Renal cortical epithelial cell (primary cell): ENCODE measurements at places on chromosomes 11 and 22. TPM values are rescaled to one million over a fixed set of nuclear protein-coding genes. Genes with fewer than 3 reads are reported as not detected.

MPEG1 gene
- total RNA-seq: not detected in 2 replicates

DNA sequence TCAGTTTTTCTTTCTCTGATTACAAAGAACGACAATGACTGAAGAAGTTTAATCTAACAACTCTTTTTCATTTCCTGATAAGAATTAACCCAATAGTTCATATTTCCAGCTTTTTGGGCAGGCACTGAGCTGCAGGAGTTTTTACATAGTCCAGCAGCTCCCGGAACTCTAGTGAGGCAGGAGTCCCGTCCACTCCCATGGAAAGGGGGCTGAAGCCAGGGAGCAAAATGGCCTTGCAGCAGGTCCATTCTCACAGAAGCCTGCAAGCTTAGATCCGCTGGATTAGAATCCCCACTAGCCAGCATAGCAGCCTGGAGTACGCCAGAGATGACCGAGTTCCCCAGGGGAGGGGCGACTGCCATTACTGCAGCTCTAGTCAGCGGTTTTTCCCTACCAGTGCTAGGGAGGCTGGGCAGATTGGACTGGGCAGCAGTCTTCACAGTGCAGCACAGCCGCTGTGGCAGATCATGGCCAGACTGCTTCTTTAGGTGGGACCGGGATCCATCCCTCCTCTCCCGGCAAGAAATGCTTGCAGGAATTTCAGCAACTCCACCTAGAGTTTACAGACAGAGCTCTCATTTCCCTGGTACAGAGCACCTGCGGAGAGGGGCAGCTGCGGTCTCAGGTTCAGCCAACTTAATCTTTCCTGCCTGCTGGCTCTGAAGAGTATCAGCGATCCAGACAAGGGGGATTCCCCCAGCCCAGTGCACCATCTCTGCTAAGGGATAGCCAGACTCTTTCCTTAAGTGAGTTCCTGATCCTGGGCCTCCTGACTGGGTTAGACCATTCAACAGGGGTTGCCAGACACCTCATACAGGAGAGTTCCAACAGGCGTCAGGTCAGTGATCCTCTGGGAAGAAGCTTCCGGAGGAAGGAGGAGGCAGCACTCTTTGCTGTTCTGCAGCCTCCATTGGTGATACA, 742 bp upstream of the CASP4 start:
- peak; percentile 16 for DNase-seq

WBP2NL gene
- 0.17 and 1.1 TPM in 2 replicates for total RNA-seq

- no peak for DNase-seq
Observed at GRCh38 chr22:27896245-27896644, 22.8 kb downstream of the PITPNB start.

DNA sequence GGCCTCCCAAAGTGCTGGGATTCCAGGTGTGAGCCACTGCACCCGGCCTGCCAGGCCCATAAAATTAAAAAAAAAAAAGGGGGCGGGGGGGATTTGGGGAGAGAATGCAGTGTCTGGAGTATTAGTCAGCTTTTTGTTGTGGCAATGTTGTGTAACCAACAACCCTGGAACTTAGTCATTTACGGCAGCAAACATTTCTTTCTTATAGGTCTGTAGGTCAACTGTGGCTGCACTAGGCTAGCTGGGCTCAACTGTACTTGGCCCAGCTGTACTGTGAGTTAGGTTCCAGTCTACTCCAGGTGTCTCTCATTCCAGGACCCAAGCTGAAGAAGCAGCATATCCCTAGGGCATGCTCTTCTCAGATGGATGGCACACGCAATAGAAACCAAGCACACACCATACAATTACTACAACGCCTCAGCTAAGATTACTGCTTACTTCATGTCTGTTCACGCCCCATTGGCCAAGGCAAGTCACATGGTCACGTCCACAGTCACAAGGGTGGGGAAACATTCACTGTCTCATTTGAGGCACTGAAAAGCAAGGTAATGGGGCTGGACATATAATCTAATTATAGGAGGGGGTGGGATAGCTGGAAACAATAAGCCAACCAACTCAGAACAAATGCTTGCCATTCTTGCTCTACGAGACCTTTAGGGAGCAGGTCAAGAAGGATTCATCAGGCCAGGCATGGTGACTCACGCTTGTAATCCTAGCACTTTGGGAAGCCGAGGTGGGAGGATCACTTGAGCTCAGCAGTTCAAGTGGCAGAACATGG, 10.4 kb upstream of the SPINDOC start:
- peak; percentile 92 for DNase-seq

XRCC6 gene
- 320 and 484 TPM in 2 replicates for total RNA-seq

GRCh38 chr11:63769042-63769713, 603 bp upstream of the ZFTA start:
- no peak for DNase-seq

DNA sequence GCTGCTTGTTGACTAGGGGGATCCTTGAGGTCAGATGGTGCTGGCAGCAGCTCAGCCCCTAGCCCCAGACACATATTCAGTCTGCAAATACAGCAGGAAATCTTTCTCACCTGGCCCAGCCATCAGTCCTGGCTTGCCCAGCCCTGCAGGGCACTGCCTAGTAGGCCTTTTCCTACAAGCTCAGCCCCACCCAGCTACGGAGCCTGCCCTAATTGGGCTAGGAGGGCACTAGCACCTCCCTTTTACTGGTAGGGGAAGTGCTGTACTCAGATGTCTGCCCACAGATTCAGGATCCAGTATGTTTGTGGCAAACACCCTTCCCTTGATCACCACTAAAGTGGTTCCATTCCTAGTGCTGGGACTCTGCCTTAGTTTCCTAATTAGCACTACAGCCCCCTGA, 257.1 kb upstream of the CADM1 start:
- DNase-seq: no peak

- no peak for DNase-seq
Observed at GRCh38 chr11:65777821-65778361, 2.9 kb downstream of the AP5B1 start.

- no peak for DNase-seq
Observed at GRCh38 chr22:45029501-45029900, 19.7 kb upstream of the PHF21B start.

DNA sequence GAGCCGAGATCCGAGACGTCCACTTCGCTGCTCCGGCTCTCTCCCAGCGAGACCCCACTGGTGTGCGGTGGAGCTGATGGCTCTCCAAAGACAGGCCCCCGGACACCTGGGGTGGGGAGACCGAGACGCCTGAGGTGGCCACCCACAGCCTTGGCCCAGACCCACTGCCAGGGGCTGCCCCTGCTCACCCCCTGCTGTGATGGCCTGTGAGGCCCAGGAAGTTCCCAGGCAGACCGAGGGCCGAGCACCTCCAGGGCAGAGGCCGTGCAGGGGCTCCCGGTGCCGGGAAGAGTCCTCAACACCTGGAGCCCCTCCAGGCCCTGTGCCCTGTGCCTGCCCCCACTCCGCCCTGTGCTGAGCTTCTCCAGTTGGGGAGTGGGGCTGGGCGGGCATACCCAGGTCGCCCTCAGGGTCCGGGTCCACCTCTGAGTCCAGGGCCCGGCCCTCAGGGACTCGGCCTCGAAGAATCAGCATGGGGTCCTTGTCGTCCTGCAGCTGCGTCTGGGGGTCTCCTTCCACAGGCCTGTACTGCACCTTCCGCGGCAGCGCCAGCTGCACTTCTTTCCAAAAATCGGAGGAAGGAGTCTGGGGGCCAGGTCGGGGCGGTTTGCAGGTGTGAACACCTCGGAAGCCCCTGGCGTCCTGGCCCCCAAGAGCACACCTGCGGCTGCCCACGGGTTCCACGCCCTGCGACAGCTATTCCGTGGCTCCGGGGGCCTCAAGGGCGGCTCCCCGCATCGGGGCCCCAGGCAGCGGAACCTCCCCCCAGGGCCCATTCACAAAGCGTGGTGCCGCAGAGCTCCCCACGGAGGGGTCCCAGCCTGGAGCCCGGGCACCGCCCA, 8.6 kb downstream of the SIGIRR start:
- no peak for DNase-seq

- DNase-seq: peak; percentile 93
Observed at GRCh38 chr22:30205281-30206115, 41.1 kb downstream of the LIF start.

OR2AT4 gene
- under 0.01 TPM in 1 of 2 replicates, not detected in the other for total RNA-seq

DNA sequence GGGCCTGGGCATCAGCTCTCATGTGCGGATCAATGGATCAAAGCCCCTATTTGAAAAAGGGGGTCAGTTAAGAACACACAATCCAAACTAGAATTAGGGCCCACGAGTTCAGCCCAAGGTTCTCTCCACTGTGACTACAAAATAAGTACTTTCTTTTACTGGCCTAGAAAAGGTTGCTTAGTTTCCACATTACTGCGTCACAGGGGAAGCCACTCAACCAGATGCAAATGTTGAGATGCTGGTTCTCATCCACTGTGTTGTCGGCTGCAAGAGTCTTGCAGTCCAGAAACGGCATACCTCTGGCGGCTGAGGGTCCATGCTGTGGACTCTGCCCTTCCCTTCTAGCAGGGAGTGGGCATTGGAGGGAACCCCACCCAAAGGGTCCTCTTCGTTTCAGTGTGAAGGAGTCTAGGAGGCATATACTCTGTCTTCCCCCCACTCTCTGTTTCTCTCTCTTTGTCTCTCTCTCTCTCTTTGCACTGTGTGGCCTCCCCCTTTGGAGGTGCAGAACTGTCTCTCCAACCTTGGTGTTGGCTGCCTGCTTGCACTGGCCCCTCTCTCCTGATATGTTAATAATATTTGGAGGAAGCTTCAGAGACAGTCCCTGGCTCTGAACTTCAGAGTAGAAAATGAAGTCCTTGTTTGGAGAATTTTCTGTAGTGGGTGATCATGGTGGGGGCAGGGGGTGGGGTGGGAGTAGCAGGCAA, 99.0 kb upstream of the NNMT start:
- no peak for DNase-seq

RFPL3 gene
- not detected in 2 replicates for total RNA-seq

HTR3A gene
- total RNA-seq: 0.35 TPM in 2 replicates

DNA sequence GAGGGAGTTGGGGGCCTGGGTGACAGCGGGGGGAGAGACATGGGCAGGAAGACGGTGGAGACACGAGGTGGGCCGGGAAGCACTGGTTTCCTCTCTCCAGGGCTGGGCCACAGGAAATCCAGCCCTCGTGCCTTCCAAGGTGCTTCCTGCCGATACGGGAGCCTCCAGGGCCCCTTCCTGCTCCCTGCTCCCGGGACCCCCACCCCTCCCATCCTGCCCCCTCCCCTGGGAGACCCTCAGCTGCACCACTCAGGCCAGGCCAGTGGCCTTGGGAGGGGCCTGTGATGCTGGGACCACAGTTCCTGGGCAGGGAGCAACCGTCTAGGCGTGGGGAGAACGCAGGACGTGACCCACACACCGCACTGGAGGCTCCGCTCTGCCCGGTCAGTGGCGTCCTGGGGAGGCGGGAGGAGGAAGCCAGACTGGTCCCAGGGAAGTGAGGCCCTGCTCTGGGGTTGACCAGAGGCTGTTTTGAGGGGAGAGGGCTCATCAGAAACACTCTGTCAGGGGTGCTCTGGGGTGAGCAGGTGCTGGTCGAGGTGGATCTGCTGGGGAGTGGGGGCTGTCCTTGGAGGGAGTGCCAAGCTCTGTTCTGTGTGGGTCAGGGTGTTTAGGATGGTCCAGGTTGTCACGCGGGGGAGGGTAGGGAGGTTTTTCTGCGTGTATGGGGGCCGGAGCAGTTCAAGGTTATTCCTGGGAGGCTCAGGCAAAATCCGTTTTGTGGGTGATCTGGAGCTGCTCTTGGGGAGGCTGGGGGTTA, at the start of gene SHANK3:
SHANK3 (plus strand) TSS at position 353 of the 760 bp plus-strand sequence.
- DNase-seq: no peak

GRCh38 chr11:17268902-17269301, 7.6 kb upstream of the NUCB2 start:
- DNase-seq: no peak

GRCh38 chr11:71450507-71450906, 2.3 kb upstream of the DHCR7 start:
- DNase-seq: no peak

DNA sequence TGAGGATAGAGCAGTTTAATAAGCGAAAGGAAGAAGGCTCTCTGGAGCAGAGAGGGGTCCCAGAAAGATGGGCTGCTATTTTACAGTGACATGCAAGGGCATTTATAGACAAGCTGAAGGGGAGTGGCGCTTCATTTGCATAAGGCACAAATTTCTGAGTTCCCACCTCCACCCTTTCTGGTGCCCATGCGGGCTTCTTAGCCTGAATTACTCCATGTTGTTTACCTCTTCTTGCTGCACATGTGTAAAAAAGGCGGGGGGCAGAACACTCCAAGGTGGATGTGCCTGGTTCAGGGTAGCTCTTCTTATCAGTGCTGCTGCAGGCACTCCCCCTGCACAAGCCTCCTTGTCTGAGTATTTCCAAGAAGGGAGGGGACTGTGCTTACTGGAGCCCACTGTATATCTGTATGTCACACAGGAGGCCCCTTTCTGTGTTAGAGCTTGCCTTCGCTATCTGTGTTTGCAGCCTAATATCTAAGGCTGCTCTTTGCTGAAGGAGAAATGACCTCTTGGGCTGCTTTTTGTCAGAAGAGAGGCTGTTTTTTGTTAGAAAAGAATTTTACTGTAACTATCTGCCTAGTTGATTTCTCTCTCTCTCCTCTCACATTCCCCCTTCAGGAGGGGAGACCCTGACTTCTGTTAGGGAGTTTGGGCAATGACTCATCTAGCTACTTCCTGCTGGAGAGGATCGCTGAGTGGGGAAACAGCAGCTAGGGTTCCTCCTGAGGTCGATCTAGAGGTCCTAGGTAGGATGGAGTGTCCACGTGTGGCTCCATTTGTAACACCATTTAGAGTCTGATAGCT, 1057.0 kb upstream of the CNTN5 start:
- DNase-seq: no peak

CABP7 gene
- 0.10 TPM in 1 of 2 replicates, not detected in the other for total RNA-seq

OR51I1 gene
- total RNA-seq: 0.20 TPM in 1 of 2 replicates, not detected in the other
